ENCODE measurements at places on chromosomes 6 and 20.

DNA sequence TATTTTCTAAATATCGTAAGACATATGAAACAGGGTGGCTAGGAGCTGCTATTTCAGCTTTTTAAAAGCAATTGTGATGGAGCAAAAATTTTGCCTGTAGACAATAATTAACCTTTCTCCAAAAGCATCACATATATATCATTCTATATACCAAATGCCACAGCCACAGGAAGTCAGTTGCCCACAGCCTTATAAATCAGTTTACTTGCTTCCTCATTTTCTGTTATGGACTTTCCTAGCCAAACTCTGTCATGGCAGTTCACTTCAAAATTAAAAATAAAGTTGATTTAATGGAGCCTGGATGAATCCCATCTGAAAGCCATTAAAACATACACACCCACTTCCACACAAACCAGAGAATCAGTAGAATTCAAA lies 93.4 kb upstream of the NHSL1 start:
- no peak for DNase-seq

DNA sequence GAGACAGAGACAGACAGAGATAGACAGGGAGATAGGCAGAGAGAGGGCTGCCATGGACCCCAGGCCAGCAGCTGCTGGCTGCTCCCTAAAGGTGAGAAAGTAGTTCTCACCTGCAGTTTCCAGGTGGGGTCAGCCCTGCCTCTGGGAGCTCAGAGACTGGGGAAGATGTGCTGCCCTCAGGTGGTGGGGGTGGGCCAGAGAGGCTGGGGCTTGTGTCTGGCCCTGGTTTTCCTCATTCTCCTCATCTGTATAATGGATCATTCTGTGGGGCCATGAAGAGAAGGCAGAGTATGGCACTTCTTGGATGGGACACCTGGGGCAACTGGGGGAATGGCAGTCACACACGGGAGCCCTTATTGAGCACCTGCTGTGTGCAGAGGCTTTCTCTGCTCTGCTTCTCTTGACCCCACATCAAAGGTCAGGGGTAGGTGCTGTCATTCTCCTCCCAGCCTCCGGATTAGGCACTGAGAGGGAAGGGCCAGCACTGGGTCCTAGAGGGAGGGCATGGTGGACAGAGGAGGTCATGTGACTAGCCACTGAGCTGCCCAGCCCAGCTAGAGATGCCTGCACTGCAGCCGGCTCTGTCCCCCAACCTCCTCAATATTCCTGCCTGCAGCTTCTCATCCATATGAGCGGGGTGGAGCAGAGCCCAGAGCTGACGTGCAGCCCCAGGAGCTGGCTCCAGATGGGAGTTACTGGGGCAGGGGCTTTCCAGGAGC lies 4.1 kb downstream of the ANGPT4 start:
- no peak for DNase-seq

- no peak for DNase-seq
Observed at GRCh38 chr6:93293872-93294271, 125.5 kb downstream of the EPHA7 start.

- DNase-seq = no peak
Observed at GRCh38 chr6:654136-654535, 2.8 kb downstream of the HUS1B start.

GRCh38 chr6:163984124-163984936 lies 569.8 kb downstream of the QKI start:
- no peak for DNase-seq

GRCh38 chr6:160041608-160042007 lies 72.7 kb downstream of the IGF2R start:
- no peak for DNase-seq

Measured in stimulated activated CD4-positive, alpha-beta T cell treated with anti-CD3 and anti-CD28 coated beads, Interleukin-2, amount 100 ng/mL, for 4 hours (primary cell).